ENCODE measurements at places on chromosomes 1 and 21. TPM values are rescaled to one million over a fixed set of nuclear protein-coding genes. Genes with fewer than 3 reads are reported as not detected.
A peak's percentile ranks its signal among the peaks of the same experiment; 100 is the strongest.

DNA sequence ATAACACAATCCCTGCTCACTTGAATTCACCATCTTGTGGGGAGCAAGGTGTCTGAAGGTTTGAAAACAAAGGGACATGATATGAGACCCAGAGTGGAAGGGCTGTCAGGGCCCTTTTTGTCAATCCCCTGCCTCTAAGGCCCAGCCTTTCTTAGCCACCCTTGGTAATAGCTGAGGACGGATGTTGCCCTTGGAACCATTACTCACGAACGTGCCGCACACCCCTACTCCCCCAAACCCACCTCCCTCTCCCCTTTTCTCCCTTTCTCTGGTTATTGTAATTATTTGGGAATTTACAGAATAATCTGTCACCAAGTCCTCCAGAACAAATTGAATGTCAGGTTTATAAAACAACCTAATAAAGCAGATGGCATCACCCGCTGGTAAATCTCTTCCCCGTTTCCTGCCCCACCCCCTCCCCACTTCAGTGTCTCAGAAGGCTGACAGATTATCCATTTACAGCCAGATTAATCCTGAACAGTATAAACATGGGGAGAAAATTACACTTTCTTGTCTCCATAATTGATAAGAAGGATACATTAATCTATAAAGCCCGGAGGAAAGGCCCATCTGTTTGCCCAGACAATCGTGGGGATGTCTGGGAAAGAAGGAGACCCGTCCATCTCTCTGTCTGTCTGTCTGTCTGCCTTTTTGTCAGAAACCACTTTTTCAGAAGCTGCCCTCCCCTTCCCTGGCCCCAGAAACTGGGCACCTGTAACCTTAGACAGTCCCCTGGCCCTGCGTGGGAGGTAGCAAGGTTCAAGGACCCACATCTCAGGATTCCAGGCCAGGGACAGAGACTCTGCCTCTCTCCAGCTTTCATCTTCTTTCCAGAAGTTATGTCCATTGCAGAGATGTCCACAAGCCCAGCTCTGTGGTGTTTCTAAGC is 60.6 kb upstream of the CD34 start:
- no peak overlapping the region for H3K27ac ChIP-seq
- no peak overlapping the region for H3K4me3 ChIP-seq
- no peaks in the 10 kb centered on the region for H3K27me3 ChIP-seq
- DNase-seq: no peak
- H3K36me3 ChIP-seq: no peaks in the 10 kb centered on the region
- no peaks in the 10 kb centered on the region for H3K4me1 ChIP-seq

- no peak overlapping the region for H3K27ac ChIP-seq
- no peak for DNase-seq
- H3K27me3 ChIP-seq: no peaks in the 10 kb centered on the region
- H3K36me3 ChIP-seq: no peaks in the 10 kb centered on the region
Measured at GRCh38 chr1:20837554-20838192, 50.6 kb upstream of the HP1BP3 start.

GRCh38 chr1:169138866-169139670 is 32.6 kb downstream of the ATP1B1 start:
- no peak for DNase-seq
- H3K27ac ChIP-seq: no peak overlapping the region
- no peaks in the 10 kb centered on the region for H3K4me1 ChIP-seq
- no peak overlapping the region for H3K4me3 ChIP-seq

- H3K27ac ChIP-seq: peak overlapping the region; percentile 84
- DNase-seq: peak; percentile 26
- H3K4me1 ChIP-seq: no peaks in the 10 kb centered on the region
- no peaks in the 10 kb centered on the region for H3K27me3 ChIP-seq
- no peaks in the 10 kb centered on the region for H3K36me3 ChIP-seq
Measured at GRCh38 chr1:167455786-167456446, 62.4 kb downstream of the CD247 start.

GRCh38 chr21:22083899-22084298 is 1085.7 kb downstream of the NCAM2 start:
- no peaks in the 10 kb centered on the region for H3K36me3 ChIP-seq
- H3K27me3 ChIP-seq: no peaks in the 10 kb centered on the region
- no peaks in the 10 kb centered on the region for H3K4me1 ChIP-seq
- no peak for DNase-seq
- H3K27ac ChIP-seq: no peak overlapping the region

DNA sequence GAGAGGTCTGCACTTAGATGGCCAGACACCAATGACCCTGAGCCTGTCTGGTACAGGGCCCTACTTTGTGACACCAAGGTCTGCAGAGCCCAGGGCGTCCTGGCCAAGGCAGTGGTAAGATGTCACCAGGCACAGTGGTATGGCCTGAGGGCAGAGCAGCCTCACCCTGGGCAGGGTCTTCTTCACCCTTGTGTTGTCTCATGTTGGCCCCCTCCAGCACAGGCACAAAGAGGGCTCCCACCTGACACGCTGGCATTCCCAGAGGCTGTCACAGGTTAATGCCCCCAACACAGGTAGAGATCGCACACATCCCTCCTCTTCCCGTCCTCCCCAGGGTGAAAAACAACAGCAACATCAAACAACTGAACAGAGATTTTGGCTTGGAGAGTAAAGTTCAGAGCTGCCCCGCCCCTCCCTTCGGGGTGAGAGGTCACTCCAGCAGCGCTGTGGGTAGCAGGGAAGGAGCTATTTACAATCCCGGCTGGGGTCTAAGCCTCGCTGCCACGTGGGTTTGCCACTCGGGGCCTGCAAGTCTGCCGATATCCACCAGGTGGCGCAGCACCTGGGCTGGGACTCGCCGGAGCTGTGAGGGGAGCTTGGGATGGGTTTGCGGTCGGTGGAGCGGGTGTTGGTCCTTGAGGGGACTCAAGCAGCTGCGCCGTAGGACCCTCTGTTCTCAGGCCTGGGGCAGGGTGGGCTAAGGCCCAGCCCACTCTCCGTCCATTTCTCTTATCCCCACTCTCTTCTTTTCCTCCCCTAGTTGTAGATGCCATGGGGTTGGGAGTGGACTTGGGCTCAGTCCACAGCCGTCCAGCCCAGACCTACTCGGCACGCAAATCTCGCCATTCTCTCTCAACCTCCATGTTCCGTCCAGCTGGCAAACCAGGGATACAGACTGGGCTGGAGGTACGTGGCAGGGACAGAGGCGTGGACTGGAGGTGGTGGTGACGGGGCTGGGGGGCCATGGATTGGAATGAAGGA is 12.7 kb downstream of the EFNA3 start:
- no peaks in the 10 kb centered on the region for H3K36me3 ChIP-seq
- peaks cover 4% of the 10 kb centered on the region for H3K4me1 ChIP-seq
- no peaks in the 10 kb centered on the region for H3K27me3 ChIP-seq
- peak; percentile 80 for DNase-seq
- H3K4me3 ChIP-seq: no peak overlapping the region
- no peak overlapping the region for H3K27ac ChIP-seq

- no peak overlapping the region for H3K4me3 ChIP-seq
- no peak for DNase-seq
- H3K27me3 ChIP-seq: no peaks in the 10 kb centered on the region
- H3K27ac ChIP-seq: no peak overlapping the region
- no peaks in the 10 kb centered on the region for H3K4me1 ChIP-seq
Measured at GRCh38 chr21:44700101-44701022, 3.4 kb downstream of the KRTAP10-12 start.

DNA sequence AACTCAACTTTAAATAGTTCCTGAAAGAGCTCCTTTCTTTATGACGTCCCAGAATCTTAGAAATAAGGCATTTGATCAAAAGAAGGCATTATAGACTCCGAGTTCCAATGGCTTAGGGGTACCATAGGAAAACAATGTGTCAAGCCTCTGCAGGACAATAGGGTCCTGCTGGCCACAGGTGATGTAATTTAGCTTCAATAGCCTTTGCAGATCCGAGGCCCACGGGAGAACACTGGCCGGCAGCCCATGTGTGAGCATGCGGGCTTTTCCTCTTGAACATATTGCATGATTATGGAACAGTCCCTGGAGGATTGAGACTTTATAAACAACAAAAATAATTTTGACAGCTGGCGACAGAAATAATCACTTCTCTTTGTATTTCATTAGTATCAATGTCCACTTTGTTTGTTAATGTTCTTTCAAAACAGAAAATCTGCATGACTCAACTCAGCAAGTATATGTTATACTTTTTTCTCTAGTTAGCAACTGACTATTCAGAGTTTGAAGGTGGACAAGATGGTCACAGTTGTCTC is 49.0 kb upstream of the NR5A2 start:
- no peaks in the 10 kb centered on the region for H3K27me3 ChIP-seq
- H3K27ac ChIP-seq: no peak overlapping the region
- DNase-seq: no peak
- H3K36me3 ChIP-seq: no peaks in the 10 kb centered on the region
- H3K4me1 ChIP-seq: no peaks in the 10 kb centered on the region
- H3K4me3 ChIP-seq: no peak overlapping the region

DNA sequence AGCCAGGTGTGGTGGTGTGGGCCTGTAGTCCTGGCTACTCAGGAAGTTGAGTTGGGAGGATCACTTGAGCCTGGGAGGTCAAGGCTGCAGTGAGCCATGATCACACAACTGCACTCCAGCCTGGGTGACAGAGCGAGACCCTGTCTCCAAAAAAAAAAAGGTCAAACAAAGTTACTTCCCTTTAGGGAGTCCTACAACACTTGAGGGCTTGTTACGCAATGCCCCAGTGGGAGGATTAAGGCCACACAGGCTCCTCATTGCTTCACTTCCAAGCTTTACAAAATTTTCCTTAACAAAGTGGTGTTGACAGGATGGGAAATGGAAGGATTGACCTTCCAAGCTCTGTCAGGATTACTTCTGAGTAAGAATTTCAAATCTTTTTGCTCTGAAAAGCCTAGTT is 6.2 kb upstream of the EXTL1 start:
- H3K36me3 ChIP-seq: no peaks in the 10 kb centered on the region
- H3K4me1 ChIP-seq: no peaks in the 10 kb centered on the region
- DNase-seq: no peak

DNA sequence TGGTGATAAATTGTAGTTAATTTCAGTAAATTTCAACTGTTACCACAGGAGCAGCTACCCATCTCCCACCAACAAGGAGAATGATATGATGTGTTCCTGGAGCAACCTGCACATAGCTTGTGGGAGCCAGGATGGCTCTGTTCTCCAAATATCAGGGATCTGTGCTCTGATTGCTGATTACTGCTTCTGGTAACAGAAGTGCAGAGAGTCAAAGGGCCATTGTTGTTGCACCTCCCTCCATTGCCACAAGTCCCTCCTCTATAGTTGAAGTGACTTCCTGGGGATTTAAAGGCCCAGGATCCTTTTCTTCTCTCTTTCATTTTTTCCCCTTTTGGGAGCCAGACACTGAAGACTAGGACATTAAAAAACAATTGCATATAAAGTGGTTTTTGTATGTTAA is 51.6 kb upstream of the HPDL start:
- H3K4me3 ChIP-seq: no peak overlapping the region
- no peaks in the 10 kb centered on the region for H3K36me3 ChIP-seq
- no peaks in the 10 kb centered on the region for H3K4me1 ChIP-seq
- DNase-seq: no peak
- no peaks in the 10 kb centered on the region for H3K27me3 ChIP-seq

GRCh38 chr1:115364046-115364779 is 26.2 kb upstream of the NGF start:
- H3K4me1 ChIP-seq: peaks cover 7% of the 10 kb centered on the region
- no peak overlapping the region for H3K4me3 ChIP-seq
- peak overlapping the region; percentile 83 for H3K27ac ChIP-seq
- no peaks in the 10 kb centered on the region for H3K27me3 ChIP-seq
- H3K36me3 ChIP-seq: no peaks in the 10 kb centered on the region
- DNase-seq: no peak

DNA sequence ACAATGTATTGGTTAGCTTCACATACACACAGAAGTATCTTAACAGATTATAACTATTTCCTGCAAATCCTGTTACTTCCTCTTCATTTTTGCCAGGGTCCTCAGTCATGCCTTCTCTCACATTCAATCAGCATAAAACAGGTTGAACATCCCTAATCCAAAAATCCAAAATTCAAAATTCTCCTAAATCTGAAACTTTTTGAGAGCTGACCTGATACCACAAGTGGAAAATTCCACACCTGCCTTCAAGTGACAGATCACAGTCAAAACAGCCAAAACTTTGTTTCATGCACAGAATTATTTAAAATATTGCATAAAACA is 62.9 kb upstream of the FBXO28 start:
- H3K27me3 ChIP-seq: no peaks in the 10 kb centered on the region
- no peak overlapping the region for H3K27ac ChIP-seq

- H3K27me3 ChIP-seq: no peaks in the 10 kb centered on the region
- H3K36me3 ChIP-seq: no peaks in the 10 kb centered on the region
- peak within 1 kb of the TSS; percentile 67 for H3K4me3 ChIP-seq
- no peak for DNase-seq
- H3K4me1 ChIP-seq: peaks cover 15% of the 10 kb centered on the region
Measured at GRCh38 chr1:231338270-231339128, at the start of gene SPRTN. Gene SPRTN, plus strand, starts transcription at chr1:231338293. Its CDS starts 91 bp downstream, at chr1:231338384.

- no peak overlapping the region for H3K4me3 ChIP-seq
- no peaks in the 10 kb centered on the region for H3K27me3 ChIP-seq
- DNase-seq: no peak
Measured at GRCh38 chr1:48676376-48676775, 100.3 kb downstream of the BEND5 start.

DNA sequence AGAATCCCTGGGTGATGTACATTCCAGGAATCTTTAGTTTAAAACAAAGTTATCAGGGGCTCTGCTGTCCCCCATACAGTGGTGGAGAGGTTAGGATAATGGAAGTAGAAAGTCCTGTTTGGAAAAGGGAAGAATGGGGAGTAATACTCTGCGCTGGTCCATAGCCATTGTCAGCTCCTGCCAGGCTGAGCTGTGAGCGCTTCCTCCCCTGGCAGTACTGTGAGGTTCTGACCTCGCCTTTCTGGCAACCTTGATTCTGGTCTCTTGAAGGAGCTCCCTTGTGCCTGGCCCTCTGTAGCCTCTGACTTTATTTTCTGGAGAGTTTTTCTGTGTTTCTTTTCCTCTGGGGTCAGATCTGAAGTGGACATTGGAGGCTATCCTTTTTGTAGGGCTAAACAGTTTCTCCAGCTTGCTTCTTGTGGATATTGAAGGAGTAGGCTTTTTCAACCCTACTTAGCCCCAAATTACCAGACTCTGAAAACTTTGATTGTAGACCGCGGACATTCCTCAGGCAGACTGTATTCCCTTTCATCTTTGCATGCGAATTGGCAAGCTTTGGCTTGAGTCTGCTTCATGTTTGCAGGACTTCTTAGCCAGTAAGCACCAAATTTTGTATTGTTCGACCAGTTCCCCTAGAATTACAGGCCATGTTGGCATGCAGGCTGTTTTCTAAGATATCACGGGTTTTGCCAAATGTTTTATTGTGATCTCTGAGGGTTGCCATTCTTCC is 13.8 kb downstream of the UBE4B start:
- peaks cover 8% of the 10 kb centered on the region for H3K4me1 ChIP-seq
- DNase-seq: no peak
- no peaks in the 10 kb centered on the region for H3K27me3 ChIP-seq
- H3K27ac ChIP-seq: peak overlapping the region; percentile 54

- DNase-seq: no peak
- H3K4me1 ChIP-seq: no peaks in the 10 kb centered on the region
- H3K36me3 ChIP-seq: no peaks in the 10 kb centered on the region
- H3K4me3 ChIP-seq: no peak within 1 kb of the TSS
- no peak within 1 kb of the TSS for H3K27ac ChIP-seq
Measured at GRCh38 chr1:206921772-206922265, at the start of gene FCMR. Gene FCMR, minus strand, starts transcription at chr1:206921941. Its CDS starts 87 bp downstream, at chr1:206921854.

- DNase-seq: no peak
- H3K4me1 ChIP-seq: no peaks in the 10 kb centered on the region
- H3K36me3 ChIP-seq: no peaks in the 10 kb centered on the region
- no peak overlapping the region for H3K4me3 ChIP-seq
Measured at GRCh38 chr1:175360016-175360415, 167.4 kb upstream of the KIAA0040 start.

SPRR2G gene
- not detected for total RNA-seq

NEK2 gene
- total RNA-seq: not detected

GFI1 gene
- total RNA-seq: 0.95 TPM

PFDN2 gene
- 38.9 TPM for total RNA-seq

CLEC20A gene
- not detected for total RNA-seq

AK5 gene
- total RNA-seq: not detected

CDA gene
- 12.2 TPM for total RNA-seq
